Skeletal muscle cell (primary cell): ENCODE measurements at places on chromosomes 4 and X.

GRCh38 chr4:100742045-100742444, 224.2 kb upstream of the EMCN start:
- DNase-seq, result peak; percentile 40

DNA sequence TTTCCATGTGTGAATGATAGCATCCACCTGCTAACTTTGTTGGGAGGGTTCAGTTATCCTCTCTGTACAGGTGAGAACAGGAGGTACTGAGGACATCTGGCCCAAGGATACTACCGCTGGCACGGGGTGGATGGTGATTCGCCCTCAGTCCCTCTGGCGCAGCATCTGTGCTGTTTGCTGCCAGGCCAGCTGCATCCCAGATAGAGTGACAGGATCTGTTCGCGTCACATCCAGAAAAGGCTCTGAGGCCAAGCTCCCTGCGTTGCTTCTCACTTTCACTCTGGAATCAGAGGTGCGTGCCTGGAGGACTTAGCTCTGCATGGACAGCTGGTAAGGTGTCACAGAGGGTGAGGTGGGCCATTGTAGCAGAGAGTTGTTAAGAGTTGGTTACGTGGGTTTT, 95.4 kb downstream of the TBL1X start:
- DNase-seq, result no peak

- no peak for DNase-seq
Observed at GRCh38 chr4:41212616-41213203, 1.6 kb downstream of the APBB2 start.

DNA sequence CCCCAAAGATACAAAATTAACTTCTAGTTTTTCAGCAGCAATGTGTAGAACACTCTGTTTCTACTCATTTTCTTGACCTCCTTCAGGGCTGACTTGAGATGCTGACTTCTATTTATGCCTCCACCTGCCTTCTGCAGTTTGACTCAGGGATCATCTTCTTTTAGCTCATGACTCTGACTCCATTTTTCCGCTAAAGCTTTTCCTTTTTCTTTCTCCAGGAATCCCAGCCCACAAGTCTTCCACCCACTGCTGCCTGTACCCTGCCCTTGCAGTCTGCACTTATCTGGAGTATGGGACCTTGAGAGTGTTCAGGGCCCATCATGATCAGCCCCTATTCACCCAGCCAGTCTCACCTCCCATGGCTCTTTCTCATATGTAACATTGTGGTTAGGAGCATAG, 14.9 kb upstream of the KLHL2 start:
- DNase-seq, result no peak

GRCh38 chrX:149819371-149819770, 37.6 kb downstream of the MAGEA9 start:
- no peak for DNase-seq
